ENCODE measurements at places on chromosomes 12 and 14. TPM values are rescaled to one million over a fixed set of nuclear protein-coding genes. Genes with fewer than 3 reads are reported as not detected.

GRCh38 chr12:109477185-109477962 lies at the start of the genes KCTD10 and UBE3B:
Gene KCTD10 (minus strand): TSS chr12:109477300. CDS start chr12:109477262, 38 bp downstream.
Gene UBE3B (plus strand): TSS chr12:109477634. CDS start chr12:109483552, 5,918 bp downstream.
- H3K36me3 ChIP-seq, result no peaks in the 10 kb centered on the region
- DNase-seq, result peak; percentile 91
- peak within 1 kb of the TSS; percentile 98 for H3K27ac ChIP-seq
- peak within 1 kb of the TSS; percentile 94 for H3K4me3 ChIP-seq
- H3K27me3 ChIP-seq, result no peaks in the 10 kb centered on the region
- peaks cover 28% of the 10 kb centered on the region for H3K4me1 ChIP-seq

The P2RX2 gene
- not detected for total RNA-seq

GRCh38 chr12:62700091-62700880 lies 233.7 kb downstream of the MON2 start:
- H3K27ac ChIP-seq, result no peak overlapping the region
- no peaks in the 10 kb centered on the region for H3K36me3 ChIP-seq
- DNase-seq, result no peak
- no peaks in the 10 kb centered on the region for H3K4me1 ChIP-seq
- no peaks in the 10 kb centered on the region for H3K27me3 ChIP-seq

DNA sequence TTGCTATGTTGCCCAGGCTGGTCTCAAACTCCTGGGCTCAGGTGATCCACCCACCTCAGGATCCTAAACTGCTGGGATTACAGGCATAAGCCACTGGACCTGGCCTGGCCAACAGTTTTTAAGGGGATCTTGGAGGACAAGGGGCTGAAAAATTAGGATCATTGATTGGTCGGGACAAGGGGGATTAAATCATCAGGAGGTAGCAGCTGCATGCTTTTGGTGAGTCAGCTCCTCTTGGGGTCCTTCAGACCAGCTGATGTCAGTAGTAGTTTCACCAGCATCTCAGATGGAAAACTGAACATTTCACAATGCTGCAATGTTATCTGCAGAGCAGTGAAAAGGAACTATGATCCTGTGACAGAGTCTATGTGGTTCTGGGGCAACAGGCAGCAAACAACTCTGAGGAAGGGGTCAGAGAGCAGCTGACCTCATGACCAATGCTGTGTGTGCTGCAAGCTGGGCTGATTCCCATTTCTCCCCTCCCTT lies 6.3 kb downstream of the LRRC74A start:
- H3K27me3 ChIP-seq, result no peaks in the 10 kb centered on the region
- H3K27ac ChIP-seq, result peak overlapping the region; percentile 94
- H3K4me3 ChIP-seq, result no peak overlapping the region

The IFT81 gene
- 4.9 TPM for total RNA-seq

DNA sequence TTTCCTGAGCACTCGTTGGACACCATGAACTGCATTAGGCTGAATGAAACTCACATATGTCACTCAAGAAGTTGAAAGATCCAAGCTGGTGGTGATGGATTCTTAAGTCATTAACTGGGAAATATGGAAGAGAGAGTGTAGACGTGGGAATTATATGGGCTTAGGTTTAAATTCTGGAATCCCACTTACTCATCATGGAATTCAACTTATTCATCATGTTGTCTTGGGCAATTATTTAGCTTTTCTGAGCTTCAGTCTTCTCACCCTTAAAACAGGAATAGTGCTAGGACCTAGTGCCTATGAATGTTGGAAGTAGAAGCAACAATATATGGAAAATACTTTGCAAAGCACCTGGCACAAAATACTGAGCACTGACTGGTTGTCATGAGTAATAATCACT lies 292.4 kb upstream of the TBX3 start:
- no peaks in the 10 kb centered on the region for H3K27me3 ChIP-seq
- H3K27ac ChIP-seq, result no peak overlapping the region
- no peak overlapping the region for H3K4me3 ChIP-seq
- no peak for DNase-seq
- H3K4me1 ChIP-seq, result no peaks in the 10 kb centered on the region

The COCH gene
- 2.5 TPM for total RNA-seq

All from liver (tissue), 10 donors.